ENCODE measurements at places on chromosomes 3 and 15.

DNA sequence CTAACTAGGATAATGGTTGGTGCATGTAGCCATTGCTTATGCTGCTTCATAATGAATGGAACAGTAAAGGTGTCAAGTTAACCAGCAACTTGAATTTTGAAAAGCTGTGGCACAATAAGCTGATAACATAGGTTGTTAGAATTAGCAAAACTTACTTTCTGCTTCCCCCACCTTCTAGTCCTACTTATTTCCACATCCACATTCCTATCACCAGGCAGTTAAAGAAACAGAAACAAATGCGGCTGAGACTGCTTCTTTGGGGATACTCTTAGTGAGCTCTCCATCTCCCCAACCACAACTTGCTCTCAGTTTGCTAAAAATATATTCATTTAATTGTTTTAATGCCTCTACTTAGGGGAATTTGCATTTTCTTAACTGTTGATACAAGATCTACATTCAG lies 215.1 kb downstream of the TIGIT start:
- no peak for DNase-seq

DNA sequence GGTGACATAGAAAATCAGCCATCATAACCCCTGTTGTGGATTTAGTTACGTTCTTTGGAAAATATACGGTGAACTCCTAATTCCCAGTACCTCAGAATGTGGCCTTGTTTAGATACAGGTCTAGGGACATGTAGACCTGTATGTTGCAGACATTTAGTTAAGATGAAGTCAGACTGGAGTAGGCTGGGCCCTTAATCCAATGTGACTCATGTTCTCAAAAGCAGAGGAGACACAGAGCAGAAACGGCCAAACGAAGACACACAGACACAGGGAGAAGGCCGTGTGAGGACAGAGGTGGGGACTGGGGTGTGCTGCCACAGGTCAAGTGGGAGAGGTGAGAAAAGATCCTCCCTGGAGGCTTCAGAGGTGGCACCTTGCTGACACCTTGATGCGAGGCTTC lies 119.0 kb upstream of the PROK2 start:
- DNase-seq = no peak

DNA sequence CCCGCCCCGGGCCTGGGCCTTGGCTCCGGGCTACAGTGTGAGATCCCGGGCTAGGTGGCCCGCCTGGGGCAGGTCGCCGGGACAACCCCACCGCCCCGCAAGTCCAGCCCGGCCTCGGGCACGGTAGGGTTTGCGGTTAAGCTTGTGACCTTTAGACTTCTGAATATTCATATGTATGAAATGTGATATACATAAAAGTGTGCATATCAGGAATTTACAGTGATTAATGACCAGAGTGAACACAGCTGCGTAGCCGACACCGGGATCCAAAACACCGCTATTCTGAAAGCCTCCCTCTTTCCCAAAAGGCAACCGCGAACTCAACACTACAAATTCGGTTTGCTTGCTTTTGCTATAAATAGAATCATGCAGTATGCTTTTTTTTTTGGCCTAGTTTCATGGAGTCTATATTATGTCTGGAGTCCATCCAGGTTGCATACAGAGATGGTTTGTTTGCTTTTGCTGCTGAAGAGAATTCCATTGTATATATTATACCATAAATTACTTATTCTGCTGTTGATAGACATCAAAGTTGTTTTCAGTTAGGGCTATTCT lies 636 bp upstream of the SNRPA1 start:
- no peak for DNase-seq

- DNase-seq = no peak
Measured at GRCh38 chr3:197286678-197287077, 11.7 kb downstream of the DLG1 start.

GRCh38 chr3:149266736-149267135 lies 45.1 kb upstream of the CP start:
- no peak for DNase-seq

GRCh38 chr3:74329096-74329495 lies 285.4 kb downstream of the CNTN3 start:
- no peak for DNase-seq

- no peak for DNase-seq
Measured at GRCh38 chr3:55330756-55331155, 156.3 kb downstream of the WNT5A start.

DNA sequence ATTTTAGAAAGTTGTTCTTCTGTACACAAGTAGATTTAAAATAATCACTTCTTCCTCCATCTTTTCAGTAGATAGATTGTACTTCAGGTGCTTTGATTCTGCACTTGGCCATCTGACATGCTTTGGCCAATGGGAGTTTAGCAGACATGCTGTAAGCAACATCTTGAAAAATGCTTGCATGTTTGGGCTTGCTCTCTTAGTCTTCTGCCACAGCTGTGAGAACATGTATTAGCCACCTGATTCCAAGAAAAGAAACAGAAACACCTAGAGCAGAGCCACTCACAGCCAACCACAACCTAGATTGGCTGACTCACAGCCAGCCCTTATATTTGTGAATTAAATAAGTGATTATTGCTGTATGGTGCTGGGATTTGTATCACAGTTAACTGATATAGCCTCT lies 70.2 kb upstream of the GADL1 start:
- DNase-seq = no peak

GRCh38 chr3:51955893-51956770 lies 951 bp downstream of the GPR62 start:
- peak; percentile 68 for DNase-seq

DNA sequence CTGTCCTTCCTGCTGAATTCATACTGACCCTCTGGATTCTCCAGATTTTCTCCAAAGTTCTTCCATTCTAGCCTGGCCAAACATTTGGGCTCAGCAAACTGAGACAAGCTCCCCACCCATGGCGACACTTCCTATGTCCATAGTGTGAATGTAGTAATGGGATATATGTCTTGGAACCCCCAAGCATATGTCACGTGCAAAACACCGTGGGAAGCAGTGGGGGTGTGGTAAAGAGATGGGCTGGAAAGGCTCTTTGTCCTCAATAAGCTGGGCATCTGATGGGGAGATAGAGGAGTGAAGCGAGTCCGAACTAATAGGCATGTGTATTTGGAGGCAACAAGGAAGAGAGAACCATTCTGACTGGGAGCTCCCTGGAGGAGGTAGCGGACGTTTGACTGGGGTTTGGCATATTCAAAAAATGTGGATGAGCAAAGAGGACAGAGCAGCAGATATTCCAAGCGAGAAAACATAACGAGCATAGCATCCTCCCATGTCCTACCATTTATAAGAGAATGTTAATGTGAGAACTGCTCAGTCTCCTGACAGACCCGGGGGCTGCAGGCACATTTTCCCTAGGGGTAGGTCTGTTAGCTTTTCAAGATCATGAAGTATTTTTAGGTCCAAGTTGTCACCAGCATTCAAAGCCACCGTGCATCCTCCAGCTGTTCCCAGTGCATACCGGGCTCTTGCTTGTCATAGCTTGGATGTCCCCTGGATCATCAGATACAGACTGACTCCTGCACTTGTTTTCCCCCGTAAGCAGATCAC lies 25.6 kb downstream of the TPM1 start:
- no peak for DNase-seq

DNA sequence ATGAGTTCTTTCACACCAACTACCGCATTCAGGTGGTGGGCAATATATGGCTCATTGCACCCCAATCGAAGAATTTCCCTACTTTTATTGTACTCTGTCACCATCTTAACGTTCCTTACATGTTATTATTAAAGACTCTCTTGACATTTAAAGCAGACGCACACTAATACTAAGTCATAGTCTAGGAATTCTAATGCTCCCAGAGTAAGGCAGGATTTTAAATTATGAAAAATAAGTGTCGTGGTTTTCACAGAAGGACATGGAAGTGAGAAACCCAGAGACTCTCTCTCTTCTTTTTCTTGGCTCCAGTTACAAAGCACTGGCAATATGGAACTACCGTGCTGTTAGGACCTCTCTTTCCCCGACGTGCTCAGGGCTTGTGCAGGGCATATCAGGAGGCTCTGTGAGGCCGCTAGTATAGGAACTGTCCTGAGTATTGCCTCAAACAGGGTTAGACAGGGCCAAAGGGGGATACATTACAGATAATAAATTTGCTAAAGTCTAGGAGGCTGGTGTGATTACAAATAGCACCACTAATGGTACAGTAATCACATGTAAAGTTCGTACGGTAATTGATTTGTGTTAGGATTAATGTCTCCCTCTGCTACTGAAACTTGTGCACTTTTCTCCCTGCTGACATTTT lies 590.8 kb downstream of the FOXP1 start:
- DNase-seq = no peak

GRCh38 chr15:35673093-35673684 lies 127.2 kb upstream of the DPH6 start:
- DNase-seq = no peak

GRCh38 chr15:55197362-55197705 lies 593 bp upstream of the RSL24D1 start:
- DNase-seq = no peak

- peak; percentile 40 for DNase-seq
Measured at GRCh38 chr15:45645026-45645980, 10.5 kb downstream of the SQOR start.

GRCh38 chr15:20645956-20646355 lies 104.4 kb upstream of the GOLGA6L6 start:
- DNase-seq = peak; percentile 51

DNA sequence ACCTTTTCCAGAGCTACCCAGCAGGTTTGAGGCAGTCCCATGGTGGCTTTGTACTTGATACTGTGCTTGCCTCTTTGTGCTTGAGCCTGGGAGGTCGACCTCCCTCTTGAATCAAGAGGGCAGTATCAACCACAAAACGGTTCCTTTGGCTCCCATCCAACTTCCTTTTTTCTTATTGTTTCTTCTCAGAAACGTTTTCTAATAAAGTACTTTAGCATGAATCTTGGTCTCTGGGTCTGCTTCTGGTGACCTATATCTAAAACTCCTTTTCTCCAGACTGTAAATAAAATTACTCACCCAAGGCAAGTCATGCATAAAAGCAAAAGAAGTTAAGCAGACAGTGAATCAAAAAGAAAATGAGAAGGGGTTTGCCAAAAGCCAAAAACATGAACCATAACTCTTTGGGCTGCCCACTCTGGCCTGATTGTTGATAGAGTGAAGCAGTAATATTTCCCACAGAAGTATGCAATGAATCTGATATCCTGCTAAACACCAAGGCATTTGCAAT lies 112.2 kb upstream of the SLC4A7 start:
- no peak for DNase-seq

GRCh38 chr3:114758831-114759699 lies 388.0 kb downstream of the ZBTB20 start:
- no peak for DNase-seq

DNA sequence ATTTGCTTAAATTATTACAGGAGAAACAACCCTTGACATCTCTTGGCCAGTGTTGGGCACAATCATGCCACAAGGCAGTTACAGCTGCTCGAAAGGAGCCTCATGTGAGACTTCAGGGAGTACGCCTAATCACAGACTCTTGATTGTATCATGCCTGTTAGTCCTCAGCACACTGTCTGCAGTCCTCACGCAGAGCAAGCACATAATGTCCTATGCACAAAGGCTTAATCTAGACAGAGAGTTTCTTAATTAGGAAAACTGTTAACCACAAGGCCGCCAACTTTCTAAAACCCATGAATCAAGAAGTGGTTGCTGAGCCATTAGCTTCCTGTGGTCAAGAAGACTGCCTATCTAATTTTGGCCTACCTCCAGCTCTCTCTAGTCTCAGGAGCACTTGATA lies 172.0 kb downstream of the UNC13C start:
- no peak for DNase-seq

- no peak for DNase-seq
Measured at GRCh38 chr3:2334921-2335320, 236.3 kb downstream of the CNTN4 start.

DNA sequence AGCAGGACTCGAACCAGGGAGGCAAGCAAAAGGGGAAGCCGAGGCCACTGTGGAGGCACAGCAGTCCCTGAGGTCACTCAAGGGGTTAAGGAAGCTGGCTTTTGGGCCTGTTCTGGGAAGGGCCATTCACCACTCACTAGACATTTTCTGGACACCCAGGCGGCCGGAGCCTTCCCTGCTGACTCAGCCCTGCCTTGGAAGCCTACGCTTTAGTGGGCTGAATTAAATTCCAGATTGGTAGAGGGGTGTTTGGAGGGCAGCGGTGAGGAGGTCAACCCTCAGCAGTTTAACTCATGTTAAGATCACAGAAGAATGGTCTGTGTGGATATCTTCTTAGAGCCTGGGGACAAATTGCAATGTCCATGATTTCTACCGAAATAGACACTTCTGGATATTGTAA lies 152.8 kb downstream of the GABRG3 start:
- no peak for DNase-seq

DNA sequence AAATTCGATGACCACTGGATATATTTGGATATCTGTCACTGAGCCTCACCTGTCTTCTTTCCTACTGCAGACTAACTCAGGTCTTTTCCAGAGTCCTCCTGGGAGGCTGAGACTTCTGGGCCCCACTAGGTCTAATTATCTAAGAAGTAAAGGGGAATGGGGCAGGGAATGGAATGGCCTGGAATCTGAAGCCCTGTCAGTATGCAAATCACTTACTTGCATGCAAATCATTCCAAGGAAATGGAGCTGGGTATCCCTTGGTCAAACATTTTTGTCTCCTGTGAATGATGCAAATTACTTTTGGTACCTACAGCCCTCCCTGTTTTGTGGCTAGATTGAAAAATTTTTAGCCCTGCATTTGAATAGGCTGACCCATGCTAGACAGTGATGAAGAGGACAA lies 5.3 kb upstream of the SPSB4 start:
- no peak for DNase-seq

DNA sequence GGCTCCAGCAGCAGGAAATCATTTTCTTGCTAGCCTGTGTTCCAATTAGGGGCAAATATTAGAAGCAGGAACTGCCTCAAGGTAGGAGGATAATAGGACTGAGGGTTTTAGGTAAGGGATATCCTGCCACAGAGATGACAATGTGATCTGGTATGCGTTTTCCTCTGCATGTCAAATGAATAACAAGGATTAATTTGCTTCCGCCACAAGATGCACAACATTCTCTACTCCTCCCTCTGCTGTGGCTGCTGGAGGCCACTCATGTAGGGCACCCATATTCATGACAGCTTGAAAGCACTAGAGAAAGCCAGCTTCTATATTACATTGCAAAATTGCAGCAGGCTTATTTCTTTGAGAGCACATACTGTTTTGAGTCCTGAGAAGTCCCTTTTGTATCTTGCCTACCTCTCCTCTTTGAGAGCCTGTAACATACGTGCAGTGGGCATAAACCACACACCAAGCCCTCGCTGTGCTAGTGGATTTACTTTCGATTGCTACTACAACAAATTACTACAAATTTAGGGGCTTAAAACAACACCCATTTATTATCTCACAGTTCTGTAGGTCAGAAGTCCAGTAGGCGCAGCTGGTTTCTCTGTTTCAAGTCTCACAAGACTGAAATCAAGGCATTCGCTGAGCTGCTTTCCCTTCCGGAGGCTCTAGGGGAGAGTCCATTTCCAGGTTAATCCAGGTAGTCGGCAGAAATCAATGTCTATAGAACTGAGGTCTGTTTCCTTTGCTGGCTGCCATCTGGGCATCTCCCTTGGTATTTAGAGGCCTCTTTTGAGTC lies 5.9 kb upstream of the CD47 start:
- DNase-seq = no peak

GRCh38 chr3:137121704-137122314 lies 164.0 kb downstream of the IL20RB start:
- DNase-seq = no peak

Data from stimulated activated CD8-positive, alpha-beta memory T cell treated with anti-CD3 and anti-CD28 coated beads, Interleukin-4, amount 100 ng/mL, for 48 hours (primary cell).